ENCODE measurements at places on chromosomes 13 and 19. TPM values are rescaled to one million over a fixed set of nuclear protein-coding genes. Genes with fewer than 3 reads are reported as not detected.

GRCh38 chr13:79724348-79725103, 243.6 kb downstream of the NDFIP2 start:
- DNase-seq: no peak

DNA sequence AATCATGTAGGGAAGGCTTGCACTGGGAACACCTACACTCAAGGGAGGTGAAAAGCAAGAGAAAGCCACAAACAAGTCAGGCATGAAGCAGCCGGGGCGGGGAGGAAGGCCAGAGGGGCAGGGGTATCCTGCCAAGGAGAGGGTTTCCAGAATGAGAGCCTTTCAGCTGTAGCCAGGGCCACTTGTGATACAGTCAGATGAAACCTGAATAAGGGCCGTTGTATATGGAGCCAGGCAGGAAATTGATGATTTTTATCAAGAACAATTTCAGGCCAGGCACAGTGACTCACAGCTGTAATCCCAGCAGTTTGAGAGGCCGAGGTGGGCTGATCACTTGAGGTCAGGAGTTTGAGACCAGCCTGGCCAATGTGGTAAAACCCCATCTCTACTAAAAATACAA, 4.4 kb downstream of the TRPM4 start:
- no peak for DNase-seq

DNA sequence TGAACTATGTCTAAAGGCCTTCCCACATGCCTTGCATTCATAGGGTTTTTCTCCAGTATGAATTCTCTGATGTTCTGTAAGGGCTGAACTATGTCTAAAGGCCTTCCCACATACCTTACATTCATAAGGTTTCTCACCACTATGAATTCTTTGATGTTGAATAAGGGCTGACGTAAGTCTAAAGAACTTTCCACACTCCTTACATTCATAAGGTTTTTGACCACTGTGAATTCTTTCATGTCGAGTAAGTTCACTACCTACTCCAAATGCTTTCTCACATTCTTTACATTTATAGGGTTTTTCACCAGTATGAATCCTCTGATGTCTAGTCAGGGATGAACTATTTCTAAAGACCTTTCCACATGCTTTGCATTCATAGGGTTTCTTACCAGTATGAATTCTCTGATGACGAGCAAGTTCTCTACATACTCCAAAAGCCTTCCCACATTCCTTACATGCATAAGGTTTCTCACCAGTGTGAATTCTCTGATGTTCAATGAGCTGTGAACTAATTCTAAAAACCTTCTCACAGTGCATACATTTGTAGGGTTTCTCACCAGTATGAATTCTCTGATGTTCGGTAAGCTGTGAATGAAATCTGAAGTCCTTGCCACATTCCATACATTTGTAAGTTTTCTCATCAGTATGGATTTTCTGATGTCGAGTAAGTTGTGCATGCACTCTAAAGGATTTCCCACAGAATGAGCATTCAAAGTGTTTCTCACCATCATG, 19.1 kb upstream of the ZNF260 start:
- peak; percentile 34 for DNase-seq

The CGB1 gene
- not detected for total RNA-seq

The SIGLEC5 gene
- total RNA-seq: not detected

All from GM23338 (cell line).